ENCODE measurements at places on chromosomes 4 and X.

- DNase-seq = no peak
Observed at GRCh38 chr4:157741642-157742041, 431.2 kb downstream of the GASK1B start.

DNA sequence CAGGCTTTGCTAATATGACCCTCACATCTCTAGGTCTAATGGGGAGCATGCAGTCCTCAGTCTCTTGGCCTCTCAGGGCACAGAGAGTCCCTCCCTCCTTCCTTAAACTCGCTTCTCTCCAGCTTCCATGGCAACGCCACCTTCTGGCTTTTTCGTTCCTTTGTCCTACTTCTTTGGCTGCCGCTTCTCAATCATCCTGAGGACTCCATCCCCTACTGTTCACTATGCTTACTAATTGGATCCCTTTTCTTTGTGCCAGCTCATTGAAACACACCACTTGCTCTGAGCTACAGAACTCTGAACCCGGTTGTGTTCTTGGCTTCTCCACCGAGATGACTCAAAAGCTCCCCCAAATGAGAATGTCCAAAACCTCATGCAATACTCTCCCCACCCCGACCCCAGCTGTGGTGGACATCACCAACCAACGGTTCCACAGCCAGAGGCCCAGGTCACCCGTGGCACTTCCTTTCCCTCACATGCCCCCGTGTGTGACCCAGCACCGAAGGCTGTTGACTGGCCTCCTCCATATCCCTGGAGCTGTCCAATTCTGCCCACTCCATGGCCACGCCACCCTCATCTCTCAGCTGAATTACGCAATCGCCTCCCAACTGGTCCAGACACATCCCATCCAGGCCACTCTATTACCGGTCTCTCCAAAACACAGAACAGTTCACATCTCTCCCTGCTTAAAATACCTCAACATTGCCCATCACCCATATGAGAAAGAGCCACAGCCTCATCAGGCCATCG is 34.7 kb downstream of the CRMP1 start:
- DNase-seq = no peak

DNA sequence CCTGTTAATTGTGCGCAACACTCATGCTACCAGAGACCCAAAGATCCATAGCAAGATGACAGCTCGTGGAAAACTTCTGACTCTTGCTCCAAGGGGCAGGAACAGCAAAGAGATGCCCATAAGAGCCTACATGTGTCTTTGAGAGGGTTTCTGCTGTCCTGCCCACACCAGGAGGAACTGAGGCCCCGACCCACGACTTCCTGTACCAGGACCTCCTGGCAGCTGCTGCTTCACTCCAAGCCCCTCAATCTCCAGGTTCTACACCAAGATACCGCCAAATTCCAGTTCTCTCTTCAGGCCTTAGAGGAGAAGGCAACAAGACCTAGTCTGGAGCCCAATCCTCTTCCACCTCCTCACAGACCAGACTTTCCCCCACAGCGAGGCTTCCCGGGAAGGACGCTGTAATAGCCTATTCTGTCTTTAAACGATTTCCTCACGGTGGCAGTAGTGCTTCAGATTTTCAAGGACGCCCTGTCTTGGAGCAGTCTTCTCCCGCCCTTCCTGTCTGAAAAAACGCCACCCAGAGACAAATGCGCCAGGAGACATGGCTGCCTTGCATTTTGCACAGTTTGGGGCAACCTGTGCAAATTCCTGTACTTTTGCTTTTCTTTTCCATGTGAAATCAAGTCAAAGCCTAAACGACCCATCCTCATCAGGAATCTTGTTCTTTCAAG is 230.2 kb upstream of the STK26 start:
- no peak for DNase-seq

GRCh38 chr4:177546745-177547144 is 104.5 kb upstream of the AGA start:
- no peak for DNase-seq

- DNase-seq = no peak
Observed at GRCh38 chr4:86596807-86597206, 2.7 kb downstream of the PTPN13 start.

DNA sequence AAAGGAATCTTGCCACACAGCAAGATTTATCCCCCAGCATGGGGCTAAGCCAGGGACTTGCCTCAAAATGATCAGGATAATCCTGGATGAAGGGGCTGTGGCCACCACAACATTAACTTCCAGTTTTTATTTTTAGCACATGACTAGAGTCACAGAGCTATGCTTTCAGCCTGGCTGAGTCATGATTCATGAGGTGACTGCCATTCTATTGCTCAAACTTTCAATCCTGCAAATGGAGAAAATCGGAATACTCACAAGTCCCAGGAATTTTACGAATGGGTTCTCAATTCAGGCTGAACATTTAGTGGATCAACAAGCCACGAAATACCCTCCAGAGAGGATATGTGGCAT is 70.7 kb upstream of the HPGD start:
- DNase-seq = no peak

GRCh38 chr4:37224854-37225253 is 19.7 kb upstream of the NWD2 start:
- DNase-seq = no peak

DNA sequence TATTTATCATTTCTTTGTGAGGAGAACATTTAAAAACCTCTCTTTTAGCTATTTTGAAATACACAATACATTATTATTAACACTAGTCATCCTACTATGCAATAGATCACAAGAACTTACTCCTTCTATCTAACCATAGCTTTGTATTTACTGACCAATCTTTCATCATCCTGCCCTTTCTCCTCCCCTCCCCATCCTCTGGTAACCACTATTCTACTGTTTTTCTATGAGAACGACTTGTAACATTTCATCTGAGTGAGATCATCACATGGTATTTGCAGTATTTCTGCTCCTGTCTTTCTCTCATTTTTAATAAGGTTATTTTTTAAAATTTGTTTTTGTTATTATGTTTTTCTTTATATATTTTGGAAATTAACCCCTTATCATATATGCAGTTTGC is 331.8 kb downstream of the TEX13C start:
- no peak for DNase-seq

GRCh38 chr4:151882072-151882803 is 121.4 kb upstream of the GATB start:
- no peak for DNase-seq

DNA sequence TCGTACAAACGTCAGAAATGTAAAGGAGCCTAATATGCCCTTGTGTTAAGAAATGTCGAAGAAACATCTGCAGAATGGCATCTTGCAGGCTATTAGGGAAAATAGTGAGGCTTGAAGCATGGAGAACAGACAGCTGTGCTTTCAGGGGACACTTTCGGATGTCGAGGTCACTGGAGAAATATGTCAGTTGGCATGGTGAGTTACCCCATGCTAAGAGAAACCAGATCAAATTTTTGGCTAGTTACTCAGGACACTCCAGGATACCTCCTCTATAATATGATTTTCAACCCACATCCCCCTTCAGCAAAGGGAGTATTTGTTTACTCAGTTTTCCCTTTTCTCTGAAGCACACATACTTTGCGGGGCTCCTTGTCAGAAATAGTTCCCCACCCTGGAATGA is 171.4 kb downstream of the GPC3 start:
- no peak for DNase-seq

All from NAMALWA (cell line).